ENCODE measurements at places on chromosomes 2 and 18. TPM values are rescaled to one million over a fixed set of nuclear protein-coding genes. Genes with fewer than 3 reads are reported as not detected.

The TTN gene
- 6,407 TPM for total RNA-seq

The BMP10 gene
- not detected for total RNA-seq

The NUP35 gene
- total RNA-seq, result 5.7 TPM

The STAT4 gene
- 0.26 TPM for total RNA-seq

The OR6B2 gene
- not detected for total RNA-seq

The TUBB8B gene
- not detected for total RNA-seq

The BOLL gene
- total RNA-seq, result 3.3 TPM
